ENCODE measurements at places on chromosomes 12 and 14.

GRCh38 chr12:17928708-17929366, 161.2 kb downstream of the RERGL start:
- DNase-seq, result no peak

GRCh38 chr14:99320621-99321235, 48.7 kb upstream of the BCL11B start:
- DNase-seq, result peak; percentile 47

- no peak for DNase-seq
Measured at GRCh38 chr14:38199739-38200138, 8.0 kb upstream of the SSTR1 start.

DNA sequence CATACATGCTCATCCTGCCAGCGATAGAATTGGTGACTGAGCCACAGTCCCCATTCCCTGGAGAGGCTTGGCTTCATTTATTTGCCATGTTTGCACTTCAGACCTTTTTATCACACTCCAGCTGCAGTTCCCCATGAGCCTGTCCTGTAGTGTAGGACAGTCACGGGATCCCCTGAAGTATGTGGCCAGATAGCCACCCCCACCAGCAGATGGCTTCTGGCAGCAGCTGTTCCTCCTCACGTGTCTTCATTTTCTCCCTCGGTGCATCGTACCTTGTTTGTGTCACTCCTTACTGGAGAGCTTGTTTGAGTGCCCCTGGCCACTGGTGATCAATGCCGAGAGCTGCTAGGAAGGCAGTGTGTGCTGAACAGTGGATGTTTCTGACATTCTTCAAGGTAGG, 40.2 kb downstream of the UBE3B start:
- no peak for DNase-seq

DNA sequence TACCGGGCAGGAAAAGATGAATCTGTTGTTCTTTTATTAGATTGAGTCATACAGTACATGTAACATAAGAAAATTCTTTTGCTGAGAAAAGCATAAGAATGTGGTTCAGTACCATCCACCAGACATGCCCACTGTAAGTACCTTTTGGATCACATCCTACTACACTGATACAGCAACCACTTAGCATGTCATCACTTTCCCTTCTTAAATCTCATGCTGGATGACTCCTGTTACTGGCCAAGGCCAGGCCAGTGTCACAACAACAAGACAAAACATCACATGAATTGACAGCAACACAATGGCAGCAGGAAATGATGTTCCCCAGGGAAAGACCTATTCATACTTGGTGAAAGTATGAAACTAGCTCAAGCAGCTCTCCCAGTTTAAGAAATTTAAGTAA, 46.4 kb downstream of the STXBP6 start:
- no peak for DNase-seq
